ENCODE measurements at places on chromosomes 12 and 14. TPM values are rescaled to one million over a fixed set of nuclear protein-coding genes. Genes with fewer than 3 reads are reported as not detected.

The SEC23A gene
- total RNA-seq: 73.6 TPM

The CD4 gene
- not detected for total RNA-seq

The ACRBP gene
- total RNA-seq: 0.21 TPM

The HOXC12 gene
- total RNA-seq: not detected

The RNU4-1 gene
- not detected for total RNA-seq

The BDKRB2 gene
- 5.9 TPM for total RNA-seq

The KLHL33 gene
- not detected for total RNA-seq

The INHBE gene
- total RNA-seq: 0.20 TPM

The TTC9 gene
- total RNA-seq: 1.7 TPM

The TECPR2 gene
- 9.6 TPM for total RNA-seq

The TRMT5 gene
- total RNA-seq: 19.3 TPM

The TSPAN9 gene
- total RNA-seq: 21.4 TPM

The SLC10A1 gene
- total RNA-seq: not detected

The ARF6 gene
- 64.7 TPM for total RNA-seq

The ZFYVE21 gene
- 36.8 TPM for total RNA-seq

The ZNF84 gene
- 12.1 TPM for total RNA-seq

The AMDHD1 gene
- 2.4 TPM for total RNA-seq

The NOVA1 gene
- 5.2 TPM for total RNA-seq

The ANKRD33 gene
- total RNA-seq: not detected

The ASCL1 gene
- not detected for total RNA-seq

The RNASE2 gene
- total RNA-seq: not detected

The TAS2R50 gene
- not detected for total RNA-seq

The SLC6A13 gene
- total RNA-seq: 0.22 TPM

The AKAP5 gene
- 0.45 TPM for total RNA-seq

The CLMN gene
- total RNA-seq: 5.4 TPM

The CPNE6 gene
- total RNA-seq: not detected

The MANSC4 gene
- total RNA-seq: not detected

The KCNH5 gene
- total RNA-seq: not detected

The CEBPE gene
- not detected for total RNA-seq

The MYO1A gene
- 0.22 TPM for total RNA-seq

The SLCO1C1 gene
- total RNA-seq: not detected

The STYK1 gene
- 0.28 TPM for total RNA-seq

The SVOP gene
- total RNA-seq: not detected

The RNASE7 gene
- not detected for total RNA-seq

The RIPK3 gene
- total RNA-seq: not detected

The SYT1 gene
- total RNA-seq: 7.7 TPM

The ASIC1 gene
- 5.6 TPM for total RNA-seq

The MMP17 gene
- 13.3 TPM for total RNA-seq

The SIX6 gene
- total RNA-seq: not detected

The CRACR2A gene
- total RNA-seq: 1.8 TPM

The SMIM41 gene
- not detected for total RNA-seq

The ADGRD1 gene
- 0.34 TPM for total RNA-seq

The LRP1-AS gene
- not detected for total RNA-seq

The TMEM132C gene
- not detected for total RNA-seq

The OR5AU1 gene
- not detected for total RNA-seq

The MDGA2 gene
- not detected for total RNA-seq

The MYL6B gene
- 82.5 TPM for total RNA-seq

The RNFT2 gene
- total RNA-seq: 1.9 TPM

The SLC5A8 gene
- total RNA-seq: not detected

The NKX2-1 gene
- total RNA-seq: 0.04 TPM

The RASAL1 gene
- total RNA-seq: 0.32 TPM

All from A549 treated with DMSO at 1 μM for 4 hours (cell line).